ENCODE measurements at places on chromosomes 3 and 15. TPM values are rescaled to one million over a fixed set of nuclear protein-coding genes. Genes with fewer than 3 reads are reported as not detected.

DNA sequence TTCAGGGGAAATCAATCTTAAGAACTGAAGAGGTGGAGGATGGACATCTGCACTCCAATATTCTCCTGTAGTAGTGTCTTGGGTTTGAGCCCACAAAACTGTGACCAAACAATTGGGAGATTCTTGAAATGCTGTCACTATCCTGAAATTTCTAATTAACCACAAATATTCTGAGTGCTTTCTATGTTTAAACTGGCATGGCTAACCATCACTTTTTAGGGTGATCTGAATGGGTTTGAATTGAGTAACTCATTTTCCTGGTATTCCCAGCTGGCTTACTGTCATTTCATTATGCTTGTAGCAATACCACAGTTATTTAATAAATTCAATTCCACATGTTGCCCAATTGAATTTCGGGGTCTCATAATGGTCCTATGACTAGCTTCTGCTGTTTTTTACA lies 216.9 kb upstream of the DCBLD2 start:
- DNase-seq, result no peak

GRCh38 chr15:75138016-75138999 lies 63.4 kb upstream of the C15orf39 start:
- no peak for DNase-seq

Gene PLSCR5
- not detected for polyA plus RNA-seq

GRCh38 chr3:73073091-73073707 lies 11.7 kb downstream of the EBLN2 start:
- DNase-seq, result no peak

DNA sequence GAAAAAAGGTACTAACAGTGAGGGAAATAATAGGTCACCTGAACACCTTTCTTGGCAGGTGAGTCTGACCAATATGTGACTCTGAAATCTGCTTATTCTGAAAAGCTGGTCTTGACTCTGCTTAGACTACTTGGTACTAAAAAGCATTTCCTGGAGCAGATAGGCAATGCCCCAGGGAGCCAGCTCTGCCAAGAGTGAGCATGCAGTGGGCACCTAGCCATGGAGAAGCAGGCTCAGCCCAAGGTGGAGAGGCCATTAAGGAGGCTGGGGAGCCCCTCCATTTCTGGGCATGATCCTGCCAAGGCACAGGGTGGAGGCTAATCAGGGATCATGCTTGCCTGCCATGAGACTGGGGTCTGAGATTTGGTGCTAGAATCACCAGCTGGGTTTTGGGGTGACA lies 1.6 kb upstream of the LTF start:
- no peak for DNase-seq

Gene CPLX3
- polyA plus RNA-seq, result not detected

DNA sequence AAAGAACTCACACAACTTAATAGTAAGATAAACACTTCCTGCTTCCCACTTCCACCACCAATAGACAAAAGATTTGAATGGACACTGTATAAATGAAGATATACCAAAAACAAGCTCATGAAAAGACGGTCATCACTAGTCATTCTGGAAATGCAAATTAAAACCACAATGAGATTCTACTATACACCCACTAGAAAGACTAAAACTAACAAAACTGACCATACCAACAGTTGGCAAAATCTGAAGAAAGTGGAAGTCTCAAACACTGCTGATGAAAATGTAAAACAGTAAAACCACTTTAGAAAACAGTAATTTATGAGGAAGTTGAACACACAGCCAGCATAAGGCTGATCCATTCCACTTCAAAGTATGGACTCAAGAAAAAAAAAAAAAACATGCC lies 35.6 kb upstream of the CD96 start:
- no peak for DNase-seq

DNA sequence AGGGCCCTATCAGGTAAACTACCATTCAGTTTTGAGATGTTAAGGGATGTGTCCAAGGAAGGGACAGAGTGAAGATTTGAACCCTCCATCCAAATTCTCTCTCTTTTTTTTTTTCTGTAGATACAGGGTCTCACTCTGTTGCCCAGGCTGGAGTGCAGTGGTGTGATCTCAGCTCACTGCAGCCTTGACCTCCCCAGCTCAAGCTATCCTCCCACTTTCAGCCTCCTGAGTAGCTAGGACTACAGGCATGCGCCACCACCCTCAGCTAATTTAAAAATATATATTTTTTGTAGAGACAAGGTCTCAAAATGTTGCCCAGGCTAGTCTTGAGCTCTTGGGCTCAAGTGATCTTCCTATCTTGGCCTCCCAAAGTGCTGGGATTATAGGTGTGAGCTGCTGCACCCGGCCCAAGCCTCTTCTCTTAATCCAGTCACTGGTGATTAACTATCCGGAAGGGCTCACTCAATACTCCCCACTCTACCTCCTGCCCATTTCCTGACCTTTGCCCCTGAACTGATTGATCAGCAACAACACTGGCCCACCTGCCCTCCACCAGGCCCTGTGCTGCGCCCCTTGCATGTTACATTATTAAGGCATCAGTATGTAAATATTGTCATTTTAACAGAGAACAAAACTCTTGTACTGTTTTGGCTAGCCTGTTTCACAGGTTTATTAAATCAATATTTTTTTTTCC lies 164.7 kb downstream of the CTNNB1 start:
- no peak for DNase-seq

Gene ALG1L2
- not detected for polyA plus RNA-seq

GRCh38 chr15:92565351-92566125 lies 90.0 kb downstream of the FAM174B start:
- no peak for DNase-seq

Gene ARMC8
- 40.9 TPM for polyA plus RNA-seq

- DNase-seq, result no peak
Measured at GRCh38 chr3:77232557-77232956, 192.7 kb downstream of the ROBO2 start.

GRCh38 chr3:58528629-58529028 lies 8.4 kb downstream of the ACOX2 start:
- DNase-seq, result peak; percentile 69

- DNase-seq, result peak; percentile 98
Measured at GRCh38 chr3:161349529-161350312, 21.6 kb downstream of the SPTSSB start.

GRCh38 chr3:149214702-149215101 lies 6.9 kb downstream of the CP start:
- DNase-seq, result no peak

GRCh38 chr15:73325191-73325861 lies 43.4 kb downstream of the HCN4 start:
- DNase-seq, result no peak

DNA sequence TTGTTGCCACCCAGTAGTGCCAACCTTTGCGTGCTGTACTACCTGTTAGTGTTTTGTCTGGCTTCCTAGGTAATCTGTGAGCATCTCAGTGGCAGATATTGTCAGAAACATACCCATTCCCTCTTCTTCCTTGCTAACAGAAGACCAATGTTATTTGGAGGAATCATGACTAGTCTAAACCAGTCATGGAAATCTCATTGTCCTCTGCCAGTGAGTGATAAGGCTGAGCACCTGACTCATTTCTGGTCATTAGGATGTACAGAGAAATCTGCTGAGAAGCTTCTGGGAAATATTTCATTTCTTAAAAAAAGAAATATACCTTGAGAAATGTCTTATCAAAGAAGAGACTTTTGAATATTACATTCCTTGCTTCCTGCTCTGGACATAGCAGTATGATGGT lies 70.1 kb upstream of the CDV3 start:
- DNase-seq, result no peak

DNA sequence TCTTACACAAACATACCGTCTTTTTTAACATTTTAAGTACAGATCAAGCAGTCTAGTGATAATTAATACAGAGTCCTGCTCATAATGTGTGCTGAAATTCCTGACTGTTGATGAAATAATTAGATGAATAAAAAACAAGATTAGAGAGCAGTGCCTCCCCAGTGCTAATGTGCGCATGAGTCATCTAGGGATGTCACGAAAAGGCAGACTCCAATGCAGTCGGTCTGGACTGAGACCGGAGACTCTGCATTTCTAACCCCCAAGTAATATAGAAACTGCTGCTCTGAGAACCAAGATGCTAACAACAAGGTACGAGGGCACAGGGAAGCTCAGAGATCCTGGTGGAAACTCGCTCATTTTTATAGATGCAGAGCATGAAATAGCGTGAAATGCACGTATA lies 61.4 kb downstream of the COL8A1 start:
- no peak for DNase-seq

Gene SNAP23
- 21.7 TPM for polyA plus RNA-seq

DNA sequence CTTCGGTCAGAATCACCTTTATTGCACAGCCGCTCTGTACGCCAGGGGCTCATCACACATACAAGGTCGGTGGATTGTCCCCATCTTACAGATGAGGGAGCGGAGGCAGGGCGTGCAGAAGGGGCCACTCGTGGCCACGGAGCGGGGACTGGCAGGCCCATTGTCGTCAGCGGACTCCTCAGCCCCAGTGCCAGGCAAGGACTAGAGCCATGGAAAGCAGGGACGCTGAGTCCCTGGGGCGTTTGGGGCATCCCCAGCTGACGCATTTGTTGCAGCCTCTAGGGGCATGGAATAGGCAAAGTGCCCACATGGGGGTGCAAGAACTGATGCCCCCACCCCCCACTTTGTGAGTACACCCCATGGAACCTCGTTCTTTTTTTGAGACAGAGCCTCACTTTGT lies 29.8 kb upstream of the FURIN start:
- no peak for DNase-seq

DNA sequence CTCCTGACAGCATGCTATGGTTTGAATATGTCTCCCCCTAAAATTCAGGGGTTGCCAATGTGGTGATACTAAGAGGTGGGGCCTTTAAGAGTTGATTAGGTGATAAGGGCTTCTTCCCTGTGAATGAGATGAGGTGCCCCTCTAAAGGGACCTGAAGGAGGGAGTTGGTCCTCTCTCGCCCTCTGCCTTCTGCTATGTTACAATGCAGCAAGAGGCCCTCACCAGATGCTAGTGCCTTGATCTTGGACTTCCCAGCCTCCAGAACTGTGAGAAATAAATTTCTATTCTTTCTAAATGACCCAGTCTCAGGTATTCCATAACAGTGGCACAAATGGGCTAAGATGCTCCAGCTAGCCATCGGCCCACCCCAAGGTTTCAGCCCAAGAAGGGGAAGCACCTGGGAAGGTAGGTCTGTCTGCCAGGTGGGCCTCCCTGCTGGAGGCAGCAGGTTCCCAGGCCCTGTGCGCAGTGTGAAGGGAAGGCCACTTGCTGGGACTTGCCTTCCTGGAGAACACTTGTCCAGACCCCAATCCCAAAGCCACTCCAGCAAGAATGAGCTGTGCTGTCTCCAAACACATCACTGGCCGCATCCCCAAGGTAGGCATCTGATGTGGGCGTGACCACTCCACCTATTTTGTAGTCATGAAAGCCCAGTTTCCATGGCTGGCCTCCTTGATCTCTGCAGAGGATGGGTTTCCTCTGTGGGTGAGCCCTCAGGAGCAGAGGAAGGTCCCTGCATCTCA lies 9.0 kb downstream of the TGM4 start:
- no peak for DNase-seq

All from mammary epithelial cell (primary cell).